IPS DF 19.7 (cell line): ENCODE measurements at places on chromosomes 2 and 18.

GRCh38 chr18:58446391-58447060 lies 182.4 kb downstream of the ALPK2 start:
- no peak for DNase-seq

DNA sequence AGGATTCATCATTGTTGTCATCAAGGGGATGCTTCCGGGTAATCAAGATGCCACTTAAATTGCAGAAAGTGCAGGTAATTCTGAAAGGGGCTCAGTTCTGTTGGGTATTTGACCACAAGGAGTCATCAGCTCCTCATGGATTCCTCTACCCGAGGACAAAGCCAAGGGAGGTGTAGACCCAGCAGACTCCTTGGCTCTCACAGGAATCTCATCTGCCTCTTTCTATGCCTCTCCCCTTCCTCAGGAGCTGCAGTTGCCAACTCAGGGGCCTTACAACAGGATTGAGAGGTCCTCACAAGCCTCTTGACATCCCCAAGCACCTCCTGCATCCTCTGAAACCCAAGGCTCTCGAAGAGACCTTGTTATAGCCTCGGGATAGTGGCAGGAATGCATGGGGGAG lies 44.0 kb downstream of the ITGB6 start:
- DNase-seq = no peak

DNA sequence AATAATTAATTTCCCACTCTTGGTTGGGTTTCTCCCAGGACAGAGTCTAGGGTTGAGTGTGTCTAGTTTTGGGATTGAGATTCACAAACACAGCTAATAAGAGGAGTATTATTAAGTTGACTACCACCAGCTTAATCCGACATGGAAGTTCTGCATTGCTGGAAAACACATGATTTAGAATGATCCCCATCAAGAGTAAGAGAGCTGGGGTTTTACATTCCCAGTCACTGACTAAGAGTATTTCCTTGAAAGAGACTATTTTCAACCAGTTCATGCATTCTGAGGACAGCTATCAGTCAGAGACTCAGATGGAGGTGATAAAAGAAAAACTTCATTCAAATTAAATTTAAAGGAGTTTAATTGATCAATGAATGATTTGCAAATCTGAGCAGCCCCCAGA lies 334.6 kb upstream of the LRATD1 start:
- no peak for DNase-seq

DNA sequence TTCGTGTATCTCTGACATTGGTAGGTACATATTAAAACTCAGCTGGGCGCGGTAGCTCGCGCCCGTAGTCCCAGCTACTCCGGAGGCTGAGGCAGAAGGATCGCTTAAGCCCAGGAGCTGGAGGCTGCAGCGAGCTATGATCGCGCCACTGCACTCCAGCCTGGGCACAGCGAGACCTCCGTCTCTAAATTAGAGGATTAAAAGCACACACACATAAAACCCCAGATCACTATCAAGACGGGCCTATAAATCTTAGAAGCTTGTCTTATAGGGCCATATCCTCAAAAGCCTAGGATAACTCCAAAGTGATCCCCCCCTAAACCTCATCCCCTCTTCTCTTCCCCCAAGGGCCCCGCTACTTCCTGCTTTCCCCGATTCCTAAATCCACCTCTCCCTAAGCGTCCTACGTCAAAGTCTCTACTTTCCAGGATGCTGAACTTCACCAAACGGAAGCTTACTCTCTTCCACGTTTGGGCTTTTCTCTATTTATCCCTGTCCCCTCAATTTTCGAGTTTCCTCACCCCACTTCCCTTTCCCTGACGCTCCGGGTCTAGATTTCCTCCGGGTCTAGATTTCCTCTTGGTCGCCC lies 707 bp downstream of the KRCC1 start:
- DNase-seq = no peak

GRCh38 chr18:64713284-64713683 lies 564.4 kb upstream of the LINC00305 start:
- DNase-seq = no peak

DNA sequence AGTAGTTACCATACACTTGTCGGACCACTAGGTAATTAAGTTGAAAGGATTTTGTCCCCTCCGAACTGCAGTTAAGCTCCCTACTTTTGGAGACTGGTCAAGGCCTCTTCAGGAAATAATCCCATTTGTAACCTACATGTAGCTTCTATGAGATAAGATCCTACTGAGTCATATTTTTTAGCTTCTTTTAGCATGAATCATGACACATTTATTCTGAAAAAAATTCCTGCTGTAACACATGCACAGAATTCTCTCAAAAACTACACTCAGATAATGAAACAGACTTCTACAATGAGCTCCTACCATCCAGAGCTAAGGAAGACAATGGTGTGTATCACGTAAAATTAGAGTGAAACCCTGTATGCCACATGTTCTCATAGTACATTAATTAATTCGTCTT lies 100.7 kb upstream of the CCDC195 start:
- DNase-seq = no peak

- no peak for DNase-seq
Measured at GRCh38 chr2:95531254-95531771, 46.8 kb upstream of the TRIM43B start.

- no peak for DNase-seq
Measured at GRCh38 chr2:219520079-219520478, 5.8 kb downstream of the ASIC4 start.

DNA sequence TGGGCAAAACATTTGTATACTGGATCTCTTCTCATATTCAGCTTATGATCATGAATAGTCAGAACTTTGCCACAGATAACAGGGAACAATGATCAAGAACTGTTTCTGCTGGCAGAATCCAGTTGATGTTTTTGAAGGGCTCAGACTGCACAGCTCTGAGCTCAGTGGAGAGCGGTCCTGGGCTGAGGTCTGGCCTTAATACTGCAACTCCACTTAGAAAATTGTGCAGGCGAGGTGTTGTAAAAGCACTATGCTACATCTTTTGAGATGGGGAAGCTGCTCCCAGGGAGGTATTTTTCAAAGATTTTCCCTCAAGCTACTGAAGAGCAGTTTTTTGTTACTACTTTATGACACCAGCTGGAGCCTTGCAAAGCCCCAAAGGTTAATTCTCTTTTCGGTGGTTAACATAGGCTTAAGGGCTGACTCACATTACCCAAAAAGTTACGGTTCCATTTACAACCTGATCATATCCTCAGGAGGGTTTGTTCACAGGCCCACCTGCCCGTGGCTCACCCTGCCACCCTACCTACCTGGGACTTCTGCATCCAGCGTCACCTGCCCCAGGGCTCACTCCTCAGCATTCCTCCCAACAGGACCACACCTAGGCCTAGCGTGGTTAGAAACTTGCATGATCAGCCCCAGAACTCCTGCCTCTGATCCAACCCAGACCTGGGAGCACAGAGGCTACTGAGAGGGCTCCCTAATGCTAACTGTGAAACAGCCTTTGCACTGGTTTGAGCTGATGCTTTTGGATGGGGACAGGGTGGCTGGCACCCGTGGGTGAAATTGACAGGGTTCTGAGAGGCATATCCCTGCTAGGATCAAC lies 114.4 kb downstream of the NCK2 start:
- no peak for DNase-seq

DNA sequence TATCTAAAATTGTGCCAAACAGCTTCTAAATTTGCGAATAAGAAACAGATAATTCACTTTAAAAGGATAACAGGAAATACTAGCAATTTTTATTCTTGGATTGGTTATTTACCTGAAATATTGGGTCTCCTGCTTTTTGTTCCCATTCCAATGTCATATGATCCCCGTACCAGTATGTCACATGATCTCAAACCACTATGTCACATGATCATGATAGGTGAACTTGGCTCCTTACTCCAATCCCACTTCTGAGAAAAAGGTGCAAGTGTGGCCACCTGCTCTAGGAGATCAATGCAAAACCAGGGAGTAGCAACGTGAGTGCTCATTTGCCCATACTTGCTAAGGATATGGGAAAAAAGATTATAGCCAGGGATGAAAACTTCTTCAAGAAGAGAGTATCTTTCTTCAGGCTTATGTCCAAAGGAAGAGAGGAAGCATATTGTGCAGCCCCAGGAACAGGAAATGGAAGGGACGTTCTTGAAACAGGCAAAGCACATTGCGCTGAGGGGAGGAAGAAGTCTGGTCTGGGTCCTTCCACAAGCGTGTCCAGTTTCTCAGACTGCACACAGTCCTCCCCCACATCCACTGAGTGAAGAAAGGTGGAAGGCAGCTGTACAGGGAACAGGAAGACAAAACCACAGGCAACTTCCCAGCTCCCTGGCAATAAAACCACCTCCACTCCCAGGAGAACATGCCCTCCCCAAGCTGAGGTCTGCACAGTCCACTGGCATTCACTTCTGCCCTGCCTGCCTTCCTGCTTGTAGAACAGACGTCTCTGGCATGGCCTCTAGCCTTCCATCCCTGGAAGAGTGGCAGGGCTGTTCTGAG lies at the start of gene LYG2:
LYG2 (minus strand) TSS at position 176 of the 828 bp plus-strand sequence. CDS start 1,406 bp downstream, outside the sequence.
- no peak for DNase-seq

DNA sequence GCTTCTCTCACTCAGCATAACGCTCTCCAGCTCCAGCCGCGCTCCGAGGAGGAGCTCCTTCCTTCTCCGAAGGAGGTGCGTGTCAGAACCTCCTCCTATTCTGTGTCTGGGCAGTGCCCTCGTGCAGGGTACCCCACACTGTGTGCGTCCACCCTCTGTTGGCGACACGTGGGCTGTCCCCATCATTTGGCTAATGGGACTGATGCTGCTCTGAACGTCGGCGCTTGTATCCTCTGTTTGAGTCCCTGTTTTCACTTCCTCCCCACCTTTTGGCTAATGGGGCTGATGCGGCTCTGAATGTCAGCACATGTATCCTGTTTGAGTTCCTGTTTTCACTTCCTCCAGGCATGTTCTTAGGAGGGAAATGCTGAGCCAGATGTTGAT lies 22.2 kb downstream of the KCNG2 start:
- DNase-seq = no peak

DNA sequence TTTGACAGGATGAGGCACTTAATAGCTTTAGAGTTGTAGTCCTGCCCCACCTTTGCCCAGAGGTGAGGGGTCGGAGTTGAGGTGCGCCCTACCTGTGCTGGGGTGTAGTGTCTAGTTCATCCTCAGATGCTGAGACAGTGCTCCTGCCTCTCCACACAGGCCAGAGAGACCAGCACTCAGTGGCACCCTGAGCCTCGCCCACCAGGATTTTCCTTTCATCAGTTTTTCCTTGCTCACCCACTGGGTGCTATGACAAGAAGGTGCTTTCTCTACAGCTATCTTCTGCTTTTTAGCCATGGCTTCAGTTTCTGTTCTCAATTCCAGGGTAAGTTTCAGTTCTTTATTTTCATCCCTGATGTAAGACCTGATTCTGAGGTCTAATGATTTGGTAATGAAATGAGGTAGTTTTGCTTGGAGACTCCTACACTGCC lies 16.8 kb upstream of the TMEM131 start:
- DNase-seq = no peak

DNA sequence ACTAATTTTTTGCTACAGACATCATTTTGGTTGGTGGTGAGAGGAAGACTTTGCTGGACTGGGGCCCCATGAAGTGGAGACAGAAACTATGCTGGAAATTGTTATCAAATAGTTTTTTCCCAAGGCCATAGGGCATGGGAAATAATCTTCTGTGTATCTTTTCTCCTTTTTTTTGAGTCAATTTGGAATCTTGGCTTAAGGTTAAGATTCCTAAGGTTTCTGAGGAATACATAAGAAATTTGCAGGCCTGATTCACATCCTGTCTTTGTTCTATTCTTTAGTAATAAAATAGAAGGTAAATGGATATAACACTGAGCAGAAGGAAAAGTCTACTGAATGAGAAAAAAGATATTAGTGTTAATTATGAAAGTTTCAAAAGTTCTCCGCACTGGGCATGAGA lies 16.6 kb downstream of the SMC6 start:
- no peak for DNase-seq

DNA sequence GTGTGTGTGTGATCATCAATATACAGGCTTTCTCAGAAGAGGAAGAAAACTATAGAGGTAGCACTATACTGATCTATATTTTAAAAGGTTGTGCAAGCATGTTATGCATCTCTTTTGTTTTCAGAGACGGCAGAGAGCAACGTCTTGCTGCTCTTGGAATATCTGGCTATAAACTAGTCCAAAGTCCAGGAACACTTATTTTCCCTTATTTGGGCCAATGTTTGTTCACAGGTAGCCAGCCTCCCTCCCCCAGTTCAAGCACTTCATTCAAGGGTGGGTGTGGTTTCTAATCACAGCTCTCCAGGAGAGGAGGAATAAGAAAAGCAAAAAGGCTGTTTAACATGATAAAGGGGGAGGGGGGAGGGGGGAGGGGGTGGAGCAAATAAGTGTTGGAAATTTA lies 4.2 kb downstream of the FZD5 start:
- no peak for DNase-seq

- no peak for DNase-seq
Measured at GRCh38 chr2:197233473-197233872, 77.1 kb downstream of the ANKRD44 start.

GRCh38 chr2:175688243-175688642 lies 313.8 kb downstream of the LNPK start:
- no peak for DNase-seq

DNA sequence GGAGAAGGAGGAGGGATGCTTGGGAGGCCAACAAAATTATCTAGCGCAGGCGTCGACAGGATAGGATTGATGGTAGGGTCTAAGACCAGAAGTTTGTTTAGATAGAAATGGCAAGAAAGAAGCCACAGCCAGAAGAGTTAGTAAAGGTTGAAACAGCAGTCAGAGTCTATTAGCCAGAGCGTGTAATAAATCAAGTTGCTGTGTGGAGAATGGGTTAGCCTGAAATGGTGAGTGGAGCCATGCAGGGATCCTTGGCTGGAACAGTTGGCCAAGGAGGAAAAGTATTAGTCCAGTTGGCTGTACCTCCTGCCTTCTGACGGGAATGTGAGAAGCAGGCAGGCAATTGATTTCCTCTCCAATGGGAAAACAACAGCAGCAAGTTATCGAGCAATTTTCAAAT lies 190.7 kb upstream of the CCDC68 start:
- no peak for DNase-seq

- no peak for DNase-seq
Measured at GRCh38 chr2:6973895-6974545, 56.8 kb downstream of the RNF144A start.

- no peak for DNase-seq
Measured at GRCh38 chr2:239463541-239464165, 62.8 kb upstream of the HDAC4 start.

DNA sequence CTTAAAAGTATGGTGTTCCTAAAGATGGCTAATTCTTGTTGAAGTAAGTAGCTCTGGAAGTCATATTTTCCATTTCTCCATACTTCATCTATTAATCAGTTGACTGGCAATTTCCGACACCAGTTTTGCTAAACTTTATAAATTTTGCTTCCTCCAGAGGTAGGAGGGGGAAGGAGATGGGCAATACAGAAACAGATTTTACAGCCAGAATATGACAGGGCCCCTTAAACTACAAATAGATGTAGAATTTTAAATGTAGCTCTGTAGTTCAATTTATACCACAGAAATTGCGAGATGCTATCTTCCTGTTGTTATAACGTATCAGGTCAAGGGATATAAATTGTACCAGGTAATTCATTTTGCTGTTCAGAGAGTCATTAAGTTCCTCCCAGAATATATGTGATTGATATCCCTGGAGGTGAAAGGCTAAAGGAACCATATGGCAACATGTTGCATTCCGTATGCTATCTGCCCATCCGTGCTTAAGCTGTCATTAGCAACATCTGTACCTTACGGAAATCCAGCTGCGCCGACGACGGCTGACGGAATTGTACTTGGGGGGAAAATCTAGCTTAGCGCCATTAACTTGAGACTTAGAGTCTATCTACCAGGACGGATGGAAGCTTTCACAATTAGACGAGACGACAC lies 8.4 kb upstream of the NR4A2 start:
- no peak for DNase-seq

- no peak for DNase-seq
Measured at GRCh38 chr2:149098701-149099100, 60.2 kb downstream of the LYPD6B start.
